NCI-H1417 treated with DMSO at 0.1 percent for 48 hours (cell line): ENCODE measurements at places on chromosomes 5 and 9.

GRCh38 chr9:81393985-81394811 is 295.1 kb downstream of the TLE1 start:
- no peak for DNase-seq

GRCh38 chr5:10556289-10556807 is 7.5 kb upstream of the ANKRD33B start:
- no peak for DNase-seq

GRCh38 chr9:82571540-82571939 is 491.4 kb downstream of the RASEF start:
- no peak for DNase-seq

GRCh38 chr5:166991601-166992000 is 1299.8 kb upstream of the WWC1 start:
- DNase-seq: no peak

DNA sequence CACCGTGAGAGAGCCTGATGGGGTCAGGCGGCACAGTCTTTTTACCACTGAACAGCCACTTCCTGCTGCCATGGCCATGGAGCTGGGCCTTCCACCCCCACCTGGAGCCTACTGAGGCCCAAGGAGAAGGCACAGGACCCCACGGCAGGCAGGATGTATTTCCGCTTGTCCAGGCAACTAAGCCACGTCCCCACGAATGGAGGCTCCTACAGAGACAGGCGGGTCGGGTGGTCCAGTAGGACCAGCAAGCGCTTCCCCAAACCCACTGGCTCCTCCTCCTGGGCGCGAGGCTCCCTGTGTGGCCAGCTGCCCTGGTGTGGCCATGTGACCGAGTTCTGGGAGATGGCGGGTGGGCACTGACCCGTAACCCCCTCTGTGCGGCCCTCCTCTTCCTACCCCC is 66.5 kb downstream of the SECISBP2 start:
- no peak for DNase-seq

- no peak for DNase-seq
These were observed 2.2 kb downstream of the TMEM141 start for GRCh38 chr9:136793086-136793946.

DNA sequence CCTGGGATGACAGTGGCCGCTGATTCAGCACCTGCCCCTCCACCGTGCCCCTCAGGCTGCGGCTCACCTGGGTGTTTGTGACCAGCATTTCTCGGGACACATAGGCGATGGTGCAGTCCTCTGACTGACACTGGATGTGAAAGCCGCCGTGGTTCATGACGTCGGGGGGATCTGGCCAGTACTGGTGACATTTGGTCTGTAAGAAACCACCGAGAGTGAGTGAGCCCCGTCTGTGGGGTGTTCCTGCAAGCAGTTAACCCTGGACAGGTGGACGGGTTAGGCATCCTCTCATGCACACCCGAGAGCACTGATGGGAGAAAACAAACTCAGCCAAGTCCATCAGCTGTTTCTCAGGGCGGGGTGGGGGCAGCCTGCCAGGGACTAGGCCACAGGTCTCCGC is 62.5 kb upstream of the EPB41L4B start:
- no peak for DNase-seq

GRCh38 chr5:34957857-34958690 is 28.7 kb downstream of the DNAJC21 start:
- DNase-seq: no peak

- DNase-seq: no peak
These were observed 54.5 kb upstream of the OLFM1 start for GRCh38 chr9:135032868-135033460.

- no peak for DNase-seq
These were observed 373.3 kb upstream of the KLF4 start for GRCh38 chr9:107862881-107863280.

GRCh38 chr5:73507062-73507461 is 8.8 kb downstream of the BTF3 start:
- no peak for DNase-seq

- DNase-seq: no peak
These were observed 36.8 kb downstream of the C9orf50 start for GRCh38 chr9:129584136-129584535.

- DNase-seq: no peak
These were observed 6.9 kb upstream of the OTP start for GRCh38 chr5:77645158-77645994.

GRCh38 chr9:114745108-114745848 is 60.6 kb downstream of the TNFSF15 start:
- no peak for DNase-seq

DNA sequence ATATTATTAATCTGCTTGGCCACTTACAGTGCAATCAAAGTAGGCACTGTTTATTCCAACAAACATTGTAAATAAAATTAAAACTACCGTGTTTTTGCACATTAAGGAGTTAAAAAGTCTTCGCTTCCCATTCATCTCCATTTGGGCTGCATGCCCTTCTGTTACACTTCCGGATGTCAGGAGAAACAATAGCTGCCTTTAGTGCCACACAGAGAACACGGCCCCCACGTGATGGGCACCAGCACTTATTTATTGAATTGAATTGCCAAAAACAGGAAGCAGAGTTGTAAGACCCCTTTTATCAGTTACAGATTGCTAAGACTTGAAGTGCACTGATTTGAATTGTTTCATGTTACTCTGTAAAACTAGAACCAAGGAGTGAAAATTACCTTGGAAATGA is 80.4 kb downstream of the LHFPL2 start:
- DNase-seq: no peak

GRCh38 chr9:98256756-98257155 is 1.3 kb upstream of the TBC1D2 start:
- no peak for DNase-seq

GRCh38 chr5:168305281-168305680 is 13.8 kb downstream of the WWC1 start:
- DNase-seq: no peak

DNA sequence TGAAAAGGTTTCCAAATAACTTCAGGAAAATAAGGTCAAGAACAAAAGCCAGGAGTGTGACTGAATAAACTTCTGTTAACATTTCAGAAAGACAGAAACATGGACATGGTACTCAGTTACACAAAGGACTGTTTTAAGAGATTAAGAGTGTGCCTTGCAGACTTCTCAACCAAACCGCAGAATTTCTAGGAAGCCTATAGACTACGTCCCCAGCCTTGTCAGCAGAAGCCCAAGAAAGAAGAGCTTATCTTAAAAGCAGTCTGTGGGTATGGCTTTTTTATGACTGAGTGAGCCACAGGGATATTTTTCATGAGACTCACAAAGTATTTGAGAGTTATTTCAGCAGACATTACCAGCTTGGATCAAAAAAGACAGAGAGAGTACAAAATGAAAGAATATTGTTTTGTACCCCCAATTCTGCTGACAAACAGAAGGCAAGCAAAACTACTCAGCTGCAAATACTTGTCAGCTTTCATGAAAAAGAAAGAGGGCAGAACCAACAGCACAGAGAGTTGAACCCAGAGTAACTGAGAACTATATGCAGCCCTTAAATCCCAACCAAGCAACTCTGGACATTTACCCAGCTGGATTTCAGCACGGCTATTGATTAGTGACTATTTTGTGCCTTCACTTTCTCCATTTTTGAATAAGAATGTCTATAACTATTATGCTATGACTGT is 711.0 kb upstream of the CTNND2 start:
- no peak for DNase-seq

DNA sequence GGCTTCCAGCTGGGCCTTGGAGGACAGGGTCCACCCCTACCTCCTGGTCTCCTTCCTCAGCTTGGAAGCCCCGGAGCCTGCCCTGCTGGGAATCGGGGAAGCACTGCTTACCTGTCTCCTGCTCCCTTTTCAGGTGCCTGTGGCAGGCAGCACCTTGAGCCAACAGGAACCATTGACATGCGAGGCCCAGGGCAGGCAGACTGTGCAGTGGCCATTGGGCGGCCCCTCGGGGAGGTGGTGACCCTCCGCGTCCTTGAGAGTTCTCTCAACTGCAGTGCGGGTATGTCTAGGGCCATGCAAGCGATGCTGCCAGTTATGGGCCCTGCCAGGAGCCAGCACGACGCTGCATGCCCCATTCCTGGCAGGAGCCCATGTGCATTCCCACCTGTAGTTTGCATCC is 3.8 kb upstream of the CACFD1 start:
- no peak for DNase-seq

GRCh38 chr5:54643685-54644106 is 126.1 kb downstream of the SNX18 start:
- DNase-seq: no peak

DNA sequence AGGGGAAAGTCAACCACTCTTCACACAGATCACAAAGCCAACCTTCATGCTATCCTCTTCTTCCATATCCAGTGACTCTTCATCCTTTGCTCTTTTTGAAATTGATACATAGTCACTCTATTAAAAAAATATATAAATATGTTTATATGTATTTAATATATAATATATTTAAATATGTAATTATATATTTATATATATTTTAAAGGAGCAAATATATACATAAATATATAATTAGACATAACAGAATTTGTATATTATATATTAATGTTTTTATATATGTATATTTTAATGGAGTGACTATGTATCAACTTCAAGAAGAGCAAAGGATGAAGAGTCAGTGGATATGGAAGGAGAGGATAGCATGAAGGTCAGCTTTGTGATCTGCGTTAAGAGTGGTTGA is 374.9 kb downstream of the CDH9 start:
- no peak for DNase-seq

DNA sequence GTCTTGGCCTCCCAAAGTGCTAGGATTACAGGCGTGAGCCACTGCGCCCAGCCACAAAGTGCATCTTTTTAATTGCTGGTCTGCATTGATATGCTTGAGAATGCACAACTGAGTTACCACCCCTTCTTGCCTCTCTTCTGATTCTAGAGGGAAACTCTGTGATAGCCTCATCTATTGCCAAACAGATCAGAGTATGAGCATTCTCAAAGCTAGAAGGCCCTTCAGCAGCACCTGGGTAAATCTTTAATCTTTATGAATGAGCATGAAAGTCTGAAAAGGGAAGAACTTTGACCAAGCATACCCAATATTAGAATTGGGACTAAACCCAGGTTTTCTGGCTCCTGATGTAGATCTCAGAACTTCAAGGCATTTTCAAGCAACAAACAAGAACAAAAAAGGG is 298.3 kb upstream of the TNC start:
- no peak for DNase-seq

DNA sequence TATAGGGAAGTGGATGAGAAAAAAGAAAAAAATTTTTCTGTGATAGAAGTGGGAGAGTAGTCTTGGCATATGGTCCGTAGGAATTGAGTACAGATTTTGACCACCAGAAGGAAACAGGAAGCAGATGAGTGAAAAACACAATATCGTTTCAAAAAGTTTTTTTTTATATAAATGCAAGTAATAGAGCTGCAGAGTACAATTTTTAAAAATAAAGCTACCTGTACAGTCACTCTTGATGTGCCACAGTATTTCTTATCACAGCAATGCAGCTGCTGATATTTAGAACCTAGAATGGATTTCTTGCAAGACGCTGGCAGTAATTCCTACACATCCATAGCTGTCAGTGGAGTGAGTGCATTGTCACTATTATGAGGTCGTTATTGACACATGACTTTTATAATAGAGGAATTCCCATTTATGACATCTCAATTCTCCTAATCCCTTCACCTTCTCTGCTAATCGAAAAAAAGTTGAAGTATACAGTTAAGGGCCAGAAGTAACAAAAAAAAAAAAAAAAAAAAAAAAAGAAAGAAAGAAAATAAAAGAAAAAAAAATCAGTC is 477.7 kb downstream of the TAF11L14 start:
- no peak for DNase-seq

GRCh38 chr9:111096051-111096450 is 57.8 kb upstream of the LPAR1 start:
- no peak for DNase-seq

GRCh38 chr9:80720579-80720978 is 968.8 kb downstream of the TLE1 start:
- DNase-seq: no peak

DNA sequence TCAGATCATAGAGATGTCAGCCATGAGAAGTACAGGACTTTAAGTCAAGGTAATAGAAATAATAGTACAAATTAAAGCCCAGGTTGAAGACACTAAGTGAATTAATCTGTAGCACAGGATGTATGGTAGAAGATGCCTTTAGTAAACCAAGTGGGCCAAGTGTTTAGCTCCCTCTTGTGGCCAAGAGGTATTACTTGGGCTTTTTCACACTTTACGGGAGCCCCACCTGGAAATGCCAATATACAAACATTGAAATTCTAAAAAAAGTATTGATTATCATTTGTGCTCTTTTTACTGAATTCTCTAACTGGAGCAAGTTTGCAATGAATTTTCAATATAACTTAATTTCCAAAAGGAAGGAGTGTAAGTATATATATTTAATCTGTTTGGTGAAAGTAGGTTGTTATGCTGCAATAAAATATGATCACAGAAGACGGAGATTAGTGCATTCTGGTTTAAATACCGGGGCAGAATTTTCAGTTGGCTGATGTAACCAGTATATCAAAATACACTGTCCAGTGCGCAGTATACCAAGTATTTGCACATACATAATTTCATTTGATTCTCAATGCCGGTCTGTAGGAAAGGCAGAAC is 84.7 kb downstream of the PARP8 start:
- no peak for DNase-seq

GRCh38 chr9:111897601-111898137 is 1.1 kb downstream of the UGCG start:
- no peak for DNase-seq

- DNase-seq: no peak
These were observed at the start of gene PDCD1LG2 for GRCh38 chr9:5510360-5510931. Gene PDCD1LG2 (plus strand): TSS chr9:5510531. CDS start chr9:5522547, 12,016 bp downstream.

GRCh38 chr5:54695198-54695966 is 177.8 kb downstream of the SNX18 start:
- DNase-seq: no peak

DNA sequence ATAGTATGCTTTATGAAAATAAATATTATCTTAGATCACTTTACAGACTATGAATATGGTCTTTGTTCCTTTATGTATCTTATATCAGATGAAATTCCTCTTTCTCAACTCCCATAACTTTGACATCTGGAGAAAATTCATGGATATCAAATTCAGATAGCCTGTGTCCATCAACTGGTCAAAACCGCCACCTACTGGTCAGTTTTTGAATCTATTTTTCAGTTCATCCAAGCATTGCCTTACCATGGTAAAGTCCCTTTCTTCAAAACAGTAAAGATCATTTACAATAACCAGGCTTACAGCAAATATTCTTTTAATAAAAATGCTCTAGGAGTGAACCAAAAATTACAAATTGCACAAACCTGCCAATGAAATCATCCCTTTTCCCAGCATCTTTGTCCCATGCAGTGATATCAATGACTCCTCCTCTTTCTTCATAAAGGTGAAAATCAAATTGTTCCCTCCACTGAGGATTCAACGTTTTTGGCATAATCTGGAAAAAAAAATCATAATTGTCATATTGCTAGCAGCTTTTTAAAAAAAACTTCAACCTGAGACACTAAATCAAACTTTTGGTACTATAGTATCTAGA is 290.5 kb downstream of the SLF1 start:
- DNase-seq: no peak

GRCh38 chr5:176416965-176417364 is 626 bp upstream of the CLTB start:
- DNase-seq: no peak
